ENCODE measurements at places on chromosomes 7 and 10.

GRCh38 chr10:93994438-93994801, 689 bp downstream of the PLCE1 start:
- DNase-seq = no peak

GRCh38 chr10:55746002-55746401, 615.1 kb downstream of the ZWINT start:
- DNase-seq = no peak

DNA sequence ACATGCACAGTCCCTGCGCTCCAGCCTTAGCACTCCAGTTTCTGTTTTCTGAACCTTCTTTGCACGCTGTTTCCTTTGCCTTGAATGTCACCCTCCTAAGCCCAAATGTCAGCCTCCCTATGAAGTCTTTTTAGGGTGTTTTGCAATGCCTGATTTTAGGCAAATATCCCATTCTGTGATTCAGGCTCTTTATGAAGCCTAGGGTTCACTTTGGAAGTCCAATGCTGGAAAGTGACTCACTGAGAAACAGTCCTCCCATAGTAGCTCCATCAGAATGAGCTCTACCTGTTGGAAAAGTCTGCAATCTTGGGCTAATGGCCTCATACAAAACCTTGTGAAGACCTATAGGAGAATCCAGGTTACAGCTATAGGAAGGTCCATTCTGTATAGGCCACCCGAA, 5.3 kb downstream of the LAMB4 start:
- DNase-seq = no peak

DNA sequence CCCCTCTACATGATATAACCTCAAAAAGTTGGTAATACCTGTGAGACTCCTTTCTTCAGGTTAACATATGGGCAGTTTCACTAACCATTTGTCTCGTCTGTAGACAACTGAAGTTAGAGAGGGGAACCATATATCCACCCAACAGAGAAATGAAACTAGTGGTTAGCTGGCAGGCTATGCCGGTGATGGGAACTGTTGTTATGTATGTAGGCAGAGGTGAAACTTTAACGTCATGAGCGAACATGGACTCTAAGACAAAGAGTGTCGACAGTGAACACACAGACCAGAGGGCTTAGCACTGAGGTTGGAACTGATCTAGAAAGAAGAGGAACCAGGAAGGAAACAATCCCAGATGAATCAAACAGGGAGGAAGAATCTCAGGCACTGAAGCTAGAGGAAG, 112.4 kb downstream of the ELMO1 start:
- no peak for DNase-seq

- no peak for DNase-seq
These were observed 274.2 kb downstream of the DOCK4 start for GRCh38 chr7:111931958-111932357.

DNA sequence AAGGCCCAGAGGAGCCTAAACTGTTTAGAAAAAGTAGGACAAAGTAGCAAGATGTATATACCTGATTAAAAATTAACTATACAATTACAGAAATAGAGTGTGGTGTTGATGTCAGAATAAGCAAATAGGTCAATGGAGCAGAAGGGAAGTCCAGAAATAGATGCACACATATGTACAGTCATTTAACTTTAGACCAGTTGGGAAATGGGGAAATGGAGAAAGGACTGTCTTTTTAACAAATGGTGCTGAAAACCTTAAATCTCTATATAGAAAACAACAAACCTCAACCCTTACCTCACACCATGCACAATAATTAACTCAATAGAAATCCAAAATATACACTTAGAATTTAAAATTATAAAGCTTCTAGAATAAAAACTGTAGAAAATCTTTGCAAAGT, 72.2 kb downstream of the CH25H start:
- no peak for DNase-seq

- DNase-seq = no peak
These were observed 133.8 kb upstream of the AGR3 start for GRCh38 chr7:17015598-17016031.

GRCh38 chr10:14196113-14196512, 134.6 kb downstream of the FRMD4A start:
- DNase-seq = no peak

- DNase-seq = no peak
These were observed 41.5 kb downstream of the DOCK1 start for GRCh38 chr10:126946746-126947145.

DNA sequence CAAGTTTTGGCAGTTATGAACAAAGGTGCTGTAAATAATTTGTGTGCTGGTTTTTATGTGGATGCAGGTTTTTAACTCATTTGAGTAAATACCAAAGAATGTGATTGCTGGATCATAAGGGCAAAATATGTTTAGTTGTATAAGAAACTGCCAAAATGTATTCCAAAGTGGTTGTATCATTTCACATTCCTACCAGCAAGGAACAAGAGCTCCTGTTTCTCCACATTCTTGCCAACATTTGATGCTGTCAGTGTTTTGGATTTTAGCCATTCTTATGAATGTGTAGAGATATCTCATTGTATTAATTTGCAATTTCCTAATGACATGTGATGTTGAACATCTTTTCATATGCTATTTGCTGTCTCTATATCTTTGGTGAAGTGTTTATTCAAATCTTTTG, 207.3 kb upstream of the LRGUK start:
- no peak for DNase-seq

DNA sequence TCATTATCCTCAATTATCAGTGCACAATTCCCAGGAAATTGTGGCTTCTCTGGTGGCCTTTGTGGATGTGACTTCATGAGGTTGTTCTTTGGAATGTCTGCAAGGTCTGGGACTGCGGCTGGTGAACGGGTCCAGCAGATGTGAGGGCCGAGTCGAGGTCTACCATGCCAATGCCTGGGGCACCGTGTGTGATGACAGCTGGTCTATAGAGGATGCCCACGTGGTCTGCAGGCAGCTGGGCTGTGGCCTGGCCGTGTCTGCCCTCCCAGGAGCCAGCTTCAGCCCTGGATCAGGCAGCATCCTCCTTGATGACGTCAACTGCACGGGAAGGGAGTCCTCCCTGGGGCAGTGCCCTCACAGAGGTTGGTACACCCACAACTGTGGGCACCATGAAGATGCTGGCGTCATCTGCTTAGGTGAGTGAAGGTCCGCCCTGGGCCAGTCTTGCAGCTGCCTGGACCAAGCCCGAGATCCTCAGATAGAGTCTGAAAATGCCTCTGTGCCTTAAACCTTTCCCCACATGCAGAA, 46.9 kb downstream of the CUZD1 start:
- no peak for DNase-seq

DNA sequence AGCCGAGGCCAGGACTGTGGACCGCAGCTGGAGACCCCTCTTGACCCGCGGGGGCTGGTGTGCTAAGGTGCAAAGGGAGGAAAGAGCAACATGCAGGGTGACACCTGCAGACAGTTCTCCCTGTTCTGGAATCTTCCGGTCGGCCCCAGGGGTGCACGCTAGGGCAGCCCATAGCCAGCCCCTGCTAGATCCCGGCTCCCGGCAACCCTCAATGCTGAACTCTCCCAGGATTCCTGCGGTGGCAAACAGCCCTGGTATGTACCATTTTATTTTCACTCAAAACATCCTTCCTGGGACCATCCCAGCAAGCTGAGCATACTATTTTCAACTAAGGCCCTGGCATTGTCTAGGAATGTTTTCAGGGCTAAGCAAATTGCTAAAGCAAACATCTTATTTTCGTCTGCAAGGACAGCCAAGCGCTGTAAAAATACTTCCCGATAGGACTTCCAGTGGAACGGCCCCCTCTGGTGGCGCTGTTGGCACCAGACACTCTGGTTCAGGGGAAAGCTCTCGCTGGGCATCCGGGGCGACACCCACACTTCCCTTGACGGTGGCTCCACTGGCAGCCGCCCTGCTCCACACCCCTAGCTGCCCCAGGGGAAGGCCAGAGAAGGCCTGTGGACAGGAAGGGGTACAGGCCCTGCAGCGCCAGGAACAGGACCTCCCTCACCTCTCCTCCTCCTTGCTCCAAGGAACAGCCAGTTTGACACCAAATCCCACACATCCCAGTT, 99.4 kb downstream of the CTBP2 start:
- DNase-seq = no peak

- no peak for DNase-seq
These were observed 138.4 kb downstream of the BICC1 start for GRCh38 chr10:58651040-58651439.

- DNase-seq = no peak
These were observed 80.1 kb upstream of the PDZD8 start for GRCh38 chr10:117455346-117455745.

Measured in stimulated activated CD4-positive, alpha-beta T cell treated with anti-CD3 and anti-CD28 coated beads, Interleukin-15, amount 100 ng/mL, for 1 hour (primary cell).